Stimulated activated CD8-positive, alpha-beta memory T cell treated with anti-CD3 and anti-CD28 coated beads, Interleukin-2, amount 100 ng/mL, for 48 hours (primary cell): ENCODE measurements at places on chromosomes 16 and 17.

GRCh38 chr16:19997734-19998133, 76.0 kb downstream of the GPR139 start:
- DNase-seq: no peak

DNA sequence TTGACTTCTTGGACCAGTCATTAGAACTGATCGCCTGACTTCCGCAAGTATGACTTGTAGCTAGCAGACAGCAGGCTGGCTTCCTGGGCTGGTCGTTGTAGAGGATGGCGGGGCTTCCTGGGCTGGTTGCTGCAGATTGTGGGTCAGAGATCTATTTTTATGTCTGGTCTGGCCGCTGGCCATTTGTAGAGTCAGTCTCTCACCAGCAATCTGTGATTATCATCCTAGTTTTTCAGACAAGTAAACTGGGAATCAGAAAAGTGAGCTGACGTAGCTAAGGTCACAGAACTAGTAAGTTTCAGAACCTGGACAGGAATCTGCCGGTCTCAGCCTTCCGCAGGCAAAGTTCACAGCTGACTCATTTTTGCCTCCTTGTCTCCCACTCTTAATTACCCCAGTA, 19.1 kb downstream of the GPR142 start:
- DNase-seq: no peak

DNA sequence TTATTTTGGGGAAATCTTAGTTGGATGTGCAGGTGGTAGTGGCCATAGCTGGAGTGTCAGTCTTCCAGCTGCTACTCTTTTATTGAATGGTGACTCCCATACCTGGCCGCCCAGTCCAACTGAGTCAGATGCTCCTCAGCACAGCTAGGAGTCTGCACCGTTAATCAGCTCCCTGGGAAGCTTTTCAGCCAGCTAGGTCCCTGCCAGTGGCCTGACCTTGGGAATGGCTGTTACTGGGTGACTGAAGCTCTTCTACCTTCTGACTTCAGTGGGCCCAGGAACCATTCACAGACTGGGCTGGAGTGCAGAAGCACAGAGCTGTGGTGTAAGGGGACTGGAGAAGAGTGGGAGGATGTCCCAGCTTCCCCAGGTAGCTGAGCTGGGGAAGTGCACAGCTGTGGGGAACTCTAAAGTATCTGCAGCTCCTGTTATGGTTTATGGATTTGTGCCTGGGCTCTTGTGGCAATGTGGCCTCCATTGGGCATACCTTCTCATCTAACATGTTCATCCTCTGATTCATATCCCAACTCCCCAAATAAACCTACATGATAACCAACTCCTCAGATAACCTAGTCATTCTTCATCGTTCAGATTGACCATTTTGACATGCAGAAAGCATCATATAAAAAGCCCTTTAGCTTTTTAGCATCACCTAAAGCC, 14.0 kb downstream of the ALKBH5 start:
- DNase-seq: no peak

DNA sequence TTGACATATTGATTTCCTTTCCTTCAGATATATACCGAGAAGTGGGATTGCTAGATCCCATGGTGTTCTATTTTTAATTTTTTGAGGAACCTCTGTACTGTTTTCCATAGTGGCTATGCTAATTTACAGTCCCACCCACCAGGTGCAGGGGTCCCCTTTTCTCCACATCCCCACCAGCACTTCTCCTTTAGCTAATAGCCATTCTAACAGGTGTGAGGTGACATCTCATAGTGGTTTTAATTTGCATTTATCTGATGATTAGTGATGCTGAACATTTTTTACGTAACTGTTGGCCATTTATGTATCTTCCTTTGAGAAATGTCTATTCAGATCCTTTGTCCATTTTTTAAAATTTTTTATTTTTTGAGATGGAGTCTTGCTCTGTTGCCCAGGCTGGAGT, 93.9 kb downstream of the SDR42E1 start:
- no peak for DNase-seq

DNA sequence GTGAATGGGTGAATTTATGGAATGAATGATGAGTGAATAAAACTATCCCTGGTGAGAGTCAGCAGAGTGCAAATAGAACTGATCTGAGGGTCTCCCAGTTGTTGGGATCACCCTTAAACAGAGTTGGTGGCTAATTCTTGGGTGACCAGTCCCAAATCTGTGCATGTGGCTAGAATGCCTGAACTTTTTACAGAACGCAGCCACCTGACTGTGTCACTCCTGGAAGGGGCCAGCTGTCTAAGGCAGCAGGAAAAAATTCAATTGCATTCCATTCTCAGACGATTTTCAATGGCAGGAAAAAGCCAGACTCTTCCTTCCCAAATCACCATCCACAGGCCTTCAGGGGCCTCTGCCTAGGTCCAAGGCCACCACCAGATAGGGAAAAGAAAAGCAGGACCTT, 43.5 kb downstream of the BEAN1 start:
- DNase-seq: no peak

DNA sequence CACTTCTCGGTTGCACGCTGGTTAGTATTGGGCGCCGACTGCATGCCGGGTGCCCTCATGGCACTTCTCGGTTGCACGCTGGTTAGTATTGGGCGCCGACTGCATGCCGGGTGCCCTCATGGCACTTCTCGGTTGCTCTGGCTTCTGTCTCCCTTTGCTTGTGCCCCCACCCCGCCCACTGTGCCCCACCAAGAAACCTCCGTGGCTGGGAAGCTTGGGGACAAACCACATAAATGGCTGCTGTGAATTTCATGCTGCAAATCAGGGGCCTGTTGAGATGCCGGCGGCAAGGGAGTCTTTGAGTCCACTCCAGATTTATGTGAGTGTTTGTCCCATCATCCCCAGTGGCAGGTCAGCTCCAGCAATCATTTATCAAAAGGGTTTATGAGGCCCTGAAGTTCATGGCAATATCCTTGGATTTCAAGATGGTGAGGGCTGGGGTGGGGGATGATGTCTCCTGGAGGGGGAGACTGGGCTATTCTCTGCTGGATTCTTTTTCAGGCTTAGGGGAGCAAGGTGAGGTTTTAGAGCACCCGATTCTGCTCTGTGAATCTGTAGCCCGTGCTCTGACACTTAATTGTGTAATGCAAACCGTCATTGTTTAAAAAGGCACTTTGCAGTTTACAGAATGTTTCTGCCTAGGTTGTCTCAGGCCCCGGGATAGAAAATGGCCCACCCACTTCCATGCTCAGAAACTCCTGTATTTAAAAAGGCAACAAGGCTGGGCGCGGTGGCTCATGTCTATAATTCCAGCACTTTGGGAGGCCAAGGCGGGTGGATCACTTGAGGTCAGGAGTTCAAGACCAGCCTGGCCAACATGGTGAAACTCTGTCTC, 51.2 kb upstream of the CIBAR2 start:
- DNase-seq: no peak

GRCh38 chr17:82217530-82218204, 5.0 kb upstream of the CCDC57 start:
- DNase-seq: no peak

DNA sequence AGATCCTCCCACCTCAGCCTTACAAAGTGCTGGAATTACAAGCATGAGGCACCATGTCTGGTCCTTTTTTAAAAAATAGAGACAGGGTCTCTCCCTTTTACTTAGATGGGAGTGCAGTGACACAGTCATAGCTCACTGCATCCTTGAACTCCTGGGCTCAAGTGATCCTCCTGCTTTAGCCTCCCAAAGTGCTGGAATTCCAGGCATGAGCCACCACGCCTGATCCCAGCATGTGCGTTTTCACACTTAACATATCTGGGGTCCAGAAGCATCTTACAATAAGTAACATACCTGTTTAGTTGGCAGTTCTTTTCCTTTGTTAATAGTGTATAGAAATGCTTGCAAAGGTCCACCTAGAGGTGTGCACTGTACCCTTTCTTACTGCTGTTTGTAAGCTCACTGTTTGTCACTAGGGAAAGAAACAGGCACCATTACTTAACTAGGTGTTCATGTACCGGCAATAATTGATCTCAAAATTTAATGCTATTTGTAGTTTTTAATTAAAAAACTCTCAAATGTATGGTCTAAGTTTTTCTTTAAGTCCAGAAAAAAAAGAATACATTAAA, 221.7 kb downstream of the RPTOR start:
- DNase-seq: no peak

DNA sequence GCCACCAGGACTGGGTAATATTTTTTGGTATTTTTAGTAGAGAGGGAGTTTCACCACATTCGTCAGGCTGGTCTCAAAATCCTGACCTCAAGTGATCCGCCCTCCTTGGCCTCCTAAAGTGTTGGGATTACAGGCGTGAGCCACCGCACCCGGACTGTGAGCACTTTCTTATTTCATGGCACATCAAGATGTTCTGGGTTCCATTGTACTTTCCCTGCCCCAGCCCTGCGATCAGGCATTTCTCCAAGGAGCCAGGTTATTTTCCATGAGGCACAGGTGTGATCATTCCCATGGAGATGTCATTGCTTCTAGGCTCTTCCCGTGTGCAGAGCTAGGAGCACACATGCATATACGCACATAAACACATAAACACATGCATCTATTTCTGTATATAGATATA, 2.6 kb upstream of the ANKRD40CL start:
- DNase-seq: no peak

- no peak for DNase-seq
These were observed 23.2 kb downstream of the MXRA7 start for GRCh38 chr17:76687298-76688164.

DNA sequence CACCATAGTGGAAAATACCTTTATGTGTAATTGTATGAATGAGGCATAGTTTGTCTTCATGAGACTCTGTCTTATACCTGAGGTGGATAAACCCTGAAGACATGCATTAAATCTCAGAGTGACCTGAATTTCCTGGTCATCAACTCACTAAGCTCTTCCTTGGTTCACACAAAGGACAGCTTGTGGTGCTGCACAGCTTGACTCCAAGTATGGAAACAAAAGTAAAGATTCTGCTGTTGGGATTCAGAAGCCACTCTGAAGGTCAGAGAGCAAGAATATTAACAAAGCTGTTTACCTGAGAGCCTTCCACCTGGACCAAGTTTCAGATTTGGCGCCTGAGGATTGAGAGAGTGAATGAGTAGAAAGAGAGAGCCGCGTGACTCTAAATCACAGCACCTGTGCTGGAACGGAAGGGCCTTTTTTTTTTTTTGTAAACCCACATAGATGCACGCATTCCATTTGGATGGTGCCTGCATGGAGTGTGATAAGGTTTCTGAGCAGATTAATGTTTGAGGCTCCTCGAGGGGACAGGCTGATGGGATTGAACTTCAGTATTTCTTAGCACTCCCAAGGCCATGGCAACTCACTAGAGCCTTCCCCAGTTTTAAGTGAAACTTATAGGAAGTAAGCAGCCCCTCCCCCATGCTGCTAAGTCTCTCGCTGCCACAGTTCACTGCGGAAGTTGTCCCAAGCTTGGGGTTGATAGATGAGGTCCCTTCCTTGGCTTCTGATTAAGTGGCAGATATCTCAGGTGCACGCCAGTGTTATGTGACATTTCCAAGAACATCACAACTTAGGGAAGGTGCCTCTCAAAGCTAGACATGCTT, 28.7 kb downstream of the CALB2 start:
- no peak for DNase-seq

DNA sequence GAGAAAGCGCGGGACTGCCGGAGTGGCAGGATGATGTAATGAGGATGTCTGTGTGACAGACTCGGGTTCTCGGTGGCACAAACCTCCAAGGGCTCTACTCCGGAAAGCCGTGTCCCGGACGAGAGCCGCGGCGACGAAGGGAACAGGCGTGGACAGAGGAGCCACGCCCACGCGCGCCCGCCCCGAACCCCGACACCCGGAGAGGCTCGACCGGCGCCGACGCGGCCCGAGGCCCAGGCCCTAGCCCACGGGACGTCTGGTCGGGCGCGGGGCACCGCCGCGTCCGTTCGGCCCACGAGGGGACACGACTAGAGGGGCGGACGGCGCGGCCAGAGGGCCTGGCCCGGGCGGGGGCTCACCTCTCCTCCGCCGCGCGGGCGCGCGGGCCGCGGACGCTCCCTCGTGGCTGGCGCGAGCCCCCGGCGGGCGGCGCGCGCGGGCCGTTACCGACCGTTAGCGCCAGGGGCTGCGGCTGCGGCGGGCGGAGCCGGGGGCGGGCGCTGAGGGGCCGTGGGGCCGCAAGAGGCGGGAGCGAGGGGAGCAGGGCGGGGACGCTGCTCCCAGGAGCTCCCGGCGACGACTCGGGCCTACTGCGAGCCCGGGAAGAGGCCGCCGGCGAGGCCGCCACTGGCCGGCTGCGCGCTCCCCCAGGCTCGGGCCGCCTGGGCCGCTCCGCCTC, 2.1 kb upstream of the IRX5 start:
- no peak for DNase-seq

GRCh38 chr17:78785663-78786057, 3.6 kb upstream of the CYTH1 start:
- no peak for DNase-seq

GRCh38 chr17:30832438-30833124, 815 bp downstream of the ATAD5 start:
- no peak for DNase-seq

GRCh38 chr16:55495616-55496289, 13.1 kb upstream of the LPCAT2 start:
- no peak for DNase-seq

DNA sequence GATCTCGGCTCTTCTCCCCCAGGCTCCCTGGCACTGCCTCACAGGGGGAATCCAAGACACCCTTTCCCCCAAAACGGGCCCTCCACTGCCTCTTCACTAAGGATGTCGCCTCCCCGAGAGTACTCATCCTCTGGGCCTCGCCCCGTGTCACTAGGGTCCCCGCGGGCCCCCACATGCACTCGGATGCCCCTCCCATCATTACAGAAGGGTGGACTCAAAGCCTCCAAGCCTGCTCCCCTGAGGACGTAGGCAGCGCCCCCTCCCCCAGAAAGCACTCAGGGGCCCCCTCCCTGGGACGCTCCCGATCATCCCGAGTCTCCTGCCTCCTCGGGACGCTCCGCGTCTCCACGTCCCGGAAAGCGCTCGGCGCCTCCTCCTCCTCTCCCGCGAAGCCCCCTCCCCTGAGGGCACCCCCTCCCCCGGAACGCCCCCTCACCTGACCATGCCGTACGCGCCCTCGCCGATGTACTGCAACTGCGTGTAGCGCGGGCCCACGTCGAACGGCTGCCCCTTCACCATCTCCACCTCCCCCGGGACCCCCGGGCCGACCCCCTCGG, 338 bp downstream of the MAPK3 start:
- DNase-seq: no peak

- no peak for DNase-seq
These were observed 166.2 kb upstream of the ASIC2 start for GRCh38 chr17:33459078-33459940.

- DNase-seq: no peak
These were observed 53.8 kb upstream of the LYRM9 start for GRCh38 chr17:27947005-27947406.

GRCh38 chr17:43755389-43755875, 3.2 kb downstream of the SOST start:
- peak; percentile 16 for DNase-seq
